ENCODE measurements at places on chromosomes 3 and 15.

- no peak for DNase-seq
Measured at GRCh38 chr3:113536627-113537101, 4.3 kb downstream of the SIDT1 start.

GRCh38 chr3:142168514-142168913 lies 19.2 kb upstream of the TFDP2 start:
- no peak for DNase-seq

DNA sequence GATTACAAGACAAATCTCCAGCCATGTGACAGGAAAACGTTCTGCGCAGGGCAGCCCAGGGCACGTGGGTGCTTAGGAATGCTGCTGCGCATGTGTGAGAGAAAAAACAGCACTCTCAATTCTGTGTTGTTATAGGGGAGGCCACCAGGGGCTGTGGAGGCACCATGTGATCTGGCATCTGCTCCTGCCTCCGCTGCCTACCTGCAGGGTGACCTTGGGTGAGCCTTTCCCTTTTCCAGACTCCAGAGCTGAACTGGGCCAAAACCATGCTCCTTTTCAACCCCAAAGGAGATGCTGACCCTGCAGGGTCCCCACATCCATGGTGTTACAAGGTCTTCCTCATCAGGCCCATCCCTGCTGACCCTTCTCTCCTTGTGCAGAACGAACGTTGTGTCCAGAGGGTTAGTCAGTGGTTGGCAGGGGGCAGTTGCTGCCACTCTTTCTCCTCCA lies 81.5 kb upstream of the RASGRF1 start:
- DNase-seq = no peak

GRCh38 chr3:72494626-72495025 lies 353.6 kb downstream of the SHQ1 start:
- DNase-seq = no peak

DNA sequence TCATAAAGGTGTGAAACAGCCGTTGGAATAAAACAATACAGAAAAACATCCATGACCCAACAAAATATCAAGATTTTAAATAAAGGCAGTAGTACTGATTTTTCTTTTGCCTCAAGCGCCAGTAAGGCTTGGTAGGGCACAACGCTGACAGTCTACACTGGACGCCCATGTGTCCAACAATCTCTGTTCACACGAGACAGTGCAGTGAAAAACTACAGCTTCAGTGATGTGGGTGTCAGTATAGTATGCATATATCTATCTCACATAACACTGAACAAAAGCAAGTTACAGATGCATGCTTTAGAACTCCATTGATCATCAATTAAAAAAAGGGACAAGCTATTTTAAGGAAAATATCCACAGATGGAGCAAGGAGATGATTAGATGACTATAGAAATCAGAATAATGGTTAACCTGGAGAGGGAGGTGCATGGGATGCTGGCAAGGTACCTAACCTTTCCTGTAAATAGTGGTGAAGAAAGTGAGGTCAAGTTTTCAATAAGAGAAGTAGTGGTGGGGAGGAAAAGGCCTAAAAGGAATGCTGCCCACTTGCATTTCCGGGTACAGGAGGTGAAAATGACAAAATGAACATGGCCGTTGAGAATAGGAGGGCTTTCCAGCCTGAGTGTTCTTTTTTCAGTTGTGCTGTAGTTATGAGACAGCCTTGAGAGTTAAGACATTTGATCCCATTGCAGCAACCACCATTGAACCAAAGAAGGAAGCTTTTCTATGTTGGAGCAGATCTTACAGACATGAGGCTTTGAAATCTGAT lies 42.7 kb downstream of the CTNNB1 start:
- no peak for DNase-seq

DNA sequence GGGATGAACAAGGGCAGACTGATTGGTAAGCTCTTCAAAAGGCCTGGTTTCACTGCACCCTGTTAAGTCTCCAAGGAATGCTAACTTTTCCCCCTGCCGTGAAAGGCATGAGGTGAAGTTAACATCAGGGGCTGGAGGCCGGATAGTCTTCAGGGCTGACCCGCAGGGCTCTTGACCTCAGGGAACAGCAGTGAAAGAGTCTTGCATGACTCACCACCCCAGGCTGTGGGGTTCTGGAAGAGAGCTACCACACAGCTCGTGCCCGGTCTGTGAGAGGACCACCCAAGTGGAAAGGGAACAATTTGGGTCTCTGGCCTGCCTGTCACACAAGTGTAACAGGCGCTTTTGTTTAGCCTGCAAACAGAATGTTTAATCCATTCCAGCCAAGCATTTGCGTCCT lies 504.9 kb downstream of the EDEM1 start:
- no peak for DNase-seq

DNA sequence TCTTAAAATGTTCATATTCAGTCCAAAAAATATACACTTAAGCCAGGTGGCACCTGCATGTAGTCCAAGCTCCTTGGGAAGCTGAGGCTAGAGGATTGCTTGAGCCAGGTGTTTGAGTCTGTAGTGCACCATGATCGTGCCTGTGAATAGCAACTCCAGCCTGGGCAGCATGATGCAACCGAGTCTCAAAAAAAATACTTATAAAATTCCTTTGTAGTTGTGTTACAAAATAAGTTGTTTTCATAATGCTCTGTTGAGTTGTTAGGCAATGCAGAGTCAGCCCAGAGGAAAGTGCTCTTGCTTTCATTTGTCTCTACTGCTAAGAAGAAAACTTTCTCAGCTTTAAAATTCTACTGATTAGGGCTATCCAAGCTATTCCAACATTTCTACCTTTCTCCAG lies 442.8 kb upstream of the ARRDC4 start:
- no peak for DNase-seq

- DNase-seq = no peak
Measured at GRCh38 chr15:47888385-47889100, 171.2 kb downstream of the SEMA6D start.

DNA sequence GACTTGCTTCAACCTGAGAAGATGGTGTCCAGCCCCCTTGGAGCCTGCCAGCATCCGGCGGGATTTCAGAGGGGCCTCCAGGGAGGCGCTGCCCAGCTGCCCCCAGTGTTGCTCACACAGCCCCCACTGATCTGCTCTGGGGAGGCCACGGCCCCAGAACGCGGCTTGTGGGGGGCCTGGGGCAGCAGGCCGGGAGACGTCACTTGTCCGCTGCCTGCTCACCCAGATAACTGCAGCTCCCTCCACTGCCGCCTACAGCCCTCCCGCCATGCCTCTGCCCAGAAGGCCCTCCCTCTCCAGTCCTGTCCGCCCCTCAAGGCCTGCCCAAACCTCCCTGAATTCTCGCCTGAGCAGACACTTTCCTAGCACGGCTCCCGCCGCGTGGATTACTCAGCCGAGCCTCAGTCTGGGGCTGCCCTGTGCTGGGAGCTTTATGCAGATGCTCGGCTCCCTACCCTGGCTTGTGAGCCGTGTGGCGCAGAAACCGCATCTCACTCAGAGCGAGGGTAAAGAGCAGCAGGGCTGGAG lies 17.2 kb upstream of the ADIPOQ start:
- no peak for DNase-seq

GRCh38 chr3:195892105-195893043 lies 16.0 kb downstream of the TNK2 start:
- DNase-seq = no peak

DNA sequence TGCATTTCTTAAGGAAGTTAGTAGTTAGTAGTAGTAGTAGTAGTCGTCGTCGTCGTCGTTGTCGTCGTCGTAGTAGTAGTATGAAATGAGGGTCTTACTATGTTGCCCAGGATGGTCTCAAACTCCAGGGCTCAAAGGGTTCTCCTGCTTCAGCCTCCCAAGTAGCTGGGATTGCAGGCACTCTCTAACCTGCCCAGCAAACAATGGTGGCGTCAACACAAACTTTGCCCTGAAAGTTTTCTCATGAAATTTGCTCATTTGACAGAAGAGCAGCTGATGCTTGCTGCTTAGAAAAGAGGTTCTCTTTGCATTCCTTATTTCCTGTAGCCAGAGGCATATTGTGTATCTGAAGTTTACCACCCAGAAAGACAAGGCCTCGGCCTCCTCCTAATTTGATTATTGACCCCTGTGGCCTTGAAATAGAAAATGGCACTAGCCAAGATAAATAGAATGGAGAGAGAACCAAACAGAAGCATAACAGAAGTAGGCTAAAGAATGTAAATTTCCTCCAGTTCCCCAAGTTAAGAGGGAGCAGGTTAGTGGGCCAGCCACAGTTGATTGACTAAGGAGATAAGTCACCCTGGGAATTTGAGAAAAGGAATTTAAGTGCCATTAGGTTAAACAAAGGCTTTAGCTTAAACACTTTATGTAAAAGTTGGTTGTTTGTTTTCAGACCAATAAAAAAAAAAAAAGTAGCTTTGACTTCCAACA lies 166.2 kb upstream of the ROBO2 start:
- DNase-seq = no peak

DNA sequence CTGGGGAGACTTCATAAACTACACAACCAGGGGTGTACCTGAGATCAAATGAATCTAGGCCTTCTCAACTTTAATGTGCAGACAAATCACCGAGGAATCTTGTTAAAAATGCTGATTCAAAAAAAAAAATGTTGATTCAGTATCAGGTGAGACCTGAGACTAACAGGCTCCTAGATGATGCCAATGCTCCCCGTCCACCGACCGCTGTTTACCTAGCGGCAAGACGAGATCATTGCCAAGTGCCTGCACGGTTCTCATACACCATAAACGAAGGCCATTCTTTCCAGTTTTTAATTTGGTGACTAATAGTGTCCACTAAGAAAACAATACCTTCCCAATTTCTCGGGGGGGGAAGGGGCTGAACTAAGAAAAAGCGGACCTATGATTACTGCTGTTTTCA lies 2.5 kb upstream of the FSIP1 start:
- DNase-seq = no peak
